ENCODE measurements at places on chromosomes 3 and 15.
A peak's percentile ranks its signal among the peaks of the same experiment; 100 is the strongest.

DNA sequence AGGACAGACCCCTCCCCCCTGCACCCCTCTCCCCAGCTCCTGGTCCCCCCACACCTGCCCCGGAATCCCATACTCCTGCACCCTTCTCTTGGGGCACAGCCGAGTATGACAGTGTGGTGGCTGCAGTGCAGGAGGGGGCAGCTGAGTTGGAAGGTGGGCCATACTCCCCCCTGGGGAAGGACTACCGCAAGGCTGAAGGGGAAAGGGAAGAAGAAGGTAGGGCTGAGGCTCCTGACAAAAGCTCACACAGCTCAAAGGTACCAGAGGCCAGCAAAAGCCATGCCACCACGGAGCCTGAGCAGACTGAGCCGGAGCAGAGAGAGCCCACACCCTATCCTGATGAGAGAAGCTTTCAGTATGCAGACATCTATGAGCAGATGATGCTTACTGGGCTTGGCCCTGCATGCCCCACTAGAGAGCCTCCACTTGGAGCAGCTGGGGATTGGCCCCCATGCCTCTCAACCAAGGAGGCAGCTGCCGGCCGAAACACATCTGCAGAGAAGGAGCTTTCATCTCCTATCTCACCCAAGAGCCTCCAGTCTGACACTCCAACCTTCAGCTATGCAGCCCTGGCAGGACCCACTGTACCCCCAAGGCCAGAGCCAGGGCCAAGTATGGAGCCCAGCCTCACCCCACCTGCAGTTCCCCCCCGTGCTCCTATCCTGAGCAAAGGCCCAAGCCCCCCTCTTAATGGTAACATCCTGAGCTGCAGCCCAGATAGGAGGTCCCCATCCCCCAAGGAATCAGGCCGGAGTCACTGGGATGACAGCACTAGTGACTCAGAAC, 9.8 kb downstream of the MAP1A start:
- peak; percentile 27 for DNase-seq

GRCh38 chr3:182005701-182006100, 294.0 kb downstream of the SOX2 start:
- no peak for DNase-seq

- no peak for DNase-seq
Observed at GRCh38 chr3:155996882-155997281, 123.5 kb upstream of the KCNAB1 start.

DNA sequence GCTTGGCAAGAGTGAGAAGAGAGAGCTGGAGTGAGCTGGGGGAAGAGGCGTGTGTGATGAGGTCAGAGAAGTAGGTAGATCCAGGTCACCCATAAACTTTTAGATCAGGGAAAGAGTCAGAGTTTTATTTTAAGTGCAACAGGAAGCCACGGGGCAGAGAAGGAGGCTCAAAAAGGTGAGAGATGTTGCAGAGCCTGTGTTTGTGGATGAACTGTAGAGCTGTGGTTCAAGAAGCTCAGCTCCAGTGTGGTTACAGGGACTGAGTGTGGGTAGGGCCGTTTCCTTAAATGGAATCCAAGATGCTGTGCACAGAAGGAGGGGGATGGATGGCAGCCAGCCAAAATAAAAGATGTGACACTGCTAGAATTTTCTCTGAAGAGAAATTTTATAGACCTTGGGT, 337.2 kb downstream of the SATB1 start:
- DNase-seq: no peak

DNA sequence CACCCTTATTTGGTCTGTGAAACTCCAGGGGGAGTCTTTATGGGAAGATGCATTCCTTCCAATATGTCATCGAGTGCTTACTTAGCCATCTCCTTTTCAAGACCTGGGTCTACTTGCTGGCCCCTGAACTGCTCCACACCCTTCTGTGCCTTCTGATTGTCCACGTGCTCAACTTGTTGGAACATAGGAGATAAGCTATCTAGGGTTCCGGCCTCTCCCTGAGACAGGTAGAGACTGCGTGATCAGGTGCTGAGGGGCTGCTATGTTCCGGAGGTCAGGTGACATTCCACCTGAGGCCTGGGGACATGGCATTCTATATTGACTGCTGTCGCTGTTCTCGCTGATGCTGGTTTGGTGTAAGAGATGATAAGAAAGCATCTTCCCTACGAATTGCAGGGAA, 65.6 kb downstream of the ATP1B3 start:
- DNase-seq: no peak

DNA sequence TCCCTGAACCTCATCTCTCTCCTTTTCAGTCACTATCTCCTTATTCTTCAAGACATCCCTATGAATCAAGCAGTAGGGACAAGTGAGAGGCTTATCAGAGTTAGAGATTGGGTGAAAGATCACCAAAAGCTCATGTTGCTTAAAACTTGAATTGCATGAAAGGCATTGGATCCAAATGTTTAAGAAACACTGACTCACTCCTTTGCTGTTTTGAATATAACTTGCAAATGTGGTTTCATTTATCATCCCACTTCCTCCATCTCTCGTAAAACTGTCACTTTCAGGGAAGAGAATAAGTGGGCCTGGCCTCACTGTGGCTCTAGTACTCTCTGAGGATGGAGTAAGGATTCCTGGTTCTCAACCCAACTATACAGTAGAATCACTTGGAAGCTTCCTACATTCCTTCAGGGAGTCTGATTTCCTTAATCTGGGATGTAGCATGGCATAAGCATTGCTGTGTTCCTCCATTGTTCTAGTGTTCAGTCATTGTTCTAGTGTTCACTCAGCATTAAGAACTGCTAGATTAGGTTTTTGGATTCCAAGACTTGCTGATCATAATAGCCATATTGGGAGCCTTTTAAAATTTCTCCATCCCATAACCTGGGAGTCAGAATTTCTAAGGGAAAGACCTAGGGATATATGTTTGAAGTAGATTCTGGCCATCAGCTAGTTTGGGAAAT, 171.8 kb downstream of the TMEM108 start:
- no peak for DNase-seq

GRCh38 chr3:193313061-193313958, 65.2 kb downstream of the ATP13A5 start:
- DNase-seq: peak; percentile 10

- peak; percentile 15 for DNase-seq
Observed at GRCh38 chr3:121488628-121489027, 57.2 kb downstream of the POLQ start.

DNA sequence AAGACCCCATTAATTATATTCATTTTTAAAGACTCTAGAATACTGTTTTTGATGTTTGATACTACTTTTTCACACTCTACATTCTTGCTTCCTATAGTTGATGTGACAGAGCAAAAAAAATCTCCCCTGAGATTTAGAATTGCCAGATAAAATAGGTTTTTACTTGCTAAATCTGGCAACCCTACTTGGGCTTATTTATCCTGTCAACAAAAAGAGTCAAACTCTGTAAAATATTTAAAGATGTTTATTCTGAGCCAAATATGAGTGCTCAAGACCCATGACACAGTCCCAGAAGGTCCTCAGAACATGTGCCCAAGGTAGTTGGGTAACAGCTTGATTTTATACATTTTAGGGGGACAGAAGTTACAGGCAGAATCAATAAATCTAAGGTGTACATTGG, 72.3 kb downstream of the DAPK2 start:
- no peak for DNase-seq
